Putamen (tissue), 1 donor: ENCODE measurements at places on chromosomes 1 and 21.

GRCh38 chr1:21775550-21775914, 7.4 kb downstream of the USP48 start:
- peak; percentile 49 for DNase-seq

GRCh38 chr21:38460171-38460742, 38.0 kb downstream of the ERG start:
- no peak for DNase-seq

- no peak for DNase-seq
Measured at GRCh38 chr1:26694638-26695355, 1.0 kb upstream of the ARID1A start.

- DNase-seq, result peak; percentile 5
Measured at GRCh38 chr1:71019233-71019969, 28.2 kb downstream of the PTGER3 start.

- no peak for DNase-seq
Measured at GRCh38 chr1:196462086-196462485, 146.2 kb downstream of the KCNT2 start.

GRCh38 chr21:41480086-41480690, 27.8 kb downstream of the TMPRSS2 start:
- no peak for DNase-seq

DNA sequence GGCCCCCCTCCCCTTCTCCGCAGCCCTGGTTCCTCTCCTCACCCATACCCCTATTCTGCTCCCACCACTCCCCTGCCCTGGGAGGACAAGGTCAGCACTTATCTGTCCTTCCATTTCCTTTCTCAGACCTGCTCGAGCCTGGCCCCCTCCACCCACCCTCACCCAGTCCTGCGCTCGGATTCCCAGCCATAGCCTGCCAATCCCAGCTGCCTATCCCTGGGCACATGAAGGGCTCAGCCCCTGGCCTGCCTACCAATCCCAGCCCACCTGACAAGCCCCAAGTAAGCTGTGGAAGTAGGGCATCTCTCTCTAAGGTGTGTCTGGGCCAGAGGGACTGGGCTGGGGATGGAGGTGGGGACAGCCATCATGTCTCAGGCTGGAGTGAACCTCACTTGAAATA, 5.4 kb downstream of the BLACAT1 start:
- no peak for DNase-seq

DNA sequence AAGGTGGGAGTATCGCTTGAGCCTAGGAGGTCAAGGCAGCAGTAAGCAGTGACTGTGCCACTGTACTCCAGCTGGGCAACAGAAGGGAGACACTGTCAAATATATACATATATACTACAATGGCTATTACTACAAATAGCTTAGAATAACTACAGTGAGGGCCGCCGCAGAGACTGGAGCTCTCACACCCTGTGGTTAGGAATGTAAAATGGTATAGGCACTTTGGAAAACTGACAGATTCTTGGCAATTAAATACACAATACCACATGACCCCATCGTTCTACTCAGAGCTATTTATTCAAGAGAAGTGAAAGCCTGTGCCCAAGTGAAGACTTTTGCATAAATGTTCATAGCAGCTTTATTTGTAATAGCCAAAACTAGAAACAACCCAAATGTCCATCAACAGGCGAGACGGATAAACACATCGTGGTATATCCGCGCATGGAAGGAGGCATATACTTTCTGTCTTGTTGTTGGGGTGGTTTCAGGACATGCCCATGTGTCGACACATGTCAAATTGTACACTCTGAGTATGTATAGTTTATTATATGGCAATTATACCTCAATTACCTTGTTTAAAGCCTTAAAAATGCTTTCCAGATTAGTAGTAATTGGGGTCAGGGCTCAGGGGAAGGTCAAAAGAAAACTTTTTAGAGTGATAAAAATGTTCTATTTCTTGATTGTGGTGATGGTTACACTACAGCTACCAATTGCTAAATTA, 123.4 kb downstream of the RIPK4 start:
- DNase-seq, result no peak

GRCh38 chr1:1274931-1275431, 1.3 kb upstream of the UBE2J2 start:
- DNase-seq, result no peak

DNA sequence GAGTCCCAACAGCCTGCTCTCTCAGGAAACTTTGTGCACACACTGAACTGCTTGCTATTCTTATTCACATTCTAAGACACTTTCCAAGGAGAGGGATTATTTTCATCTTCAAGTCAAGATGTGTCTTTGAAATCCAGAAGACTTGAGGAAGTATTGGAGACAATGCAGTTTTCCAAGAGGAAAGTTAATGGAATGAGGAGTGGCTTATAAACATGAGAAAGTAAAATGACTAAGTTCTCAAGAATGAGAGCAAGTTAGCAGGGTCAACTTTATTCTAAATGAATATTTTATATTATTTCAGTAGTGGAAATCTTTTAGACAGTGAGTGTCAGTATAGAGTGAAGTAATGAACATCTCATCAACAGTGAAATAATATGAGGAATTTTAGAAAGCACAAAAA, 1239.3 kb downstream of the MRPL39 start:
- no peak for DNase-seq

GRCh38 chr1:82837766-82838465, 1037.2 kb downstream of the ADGRL2 start:
- DNase-seq, result no peak

DNA sequence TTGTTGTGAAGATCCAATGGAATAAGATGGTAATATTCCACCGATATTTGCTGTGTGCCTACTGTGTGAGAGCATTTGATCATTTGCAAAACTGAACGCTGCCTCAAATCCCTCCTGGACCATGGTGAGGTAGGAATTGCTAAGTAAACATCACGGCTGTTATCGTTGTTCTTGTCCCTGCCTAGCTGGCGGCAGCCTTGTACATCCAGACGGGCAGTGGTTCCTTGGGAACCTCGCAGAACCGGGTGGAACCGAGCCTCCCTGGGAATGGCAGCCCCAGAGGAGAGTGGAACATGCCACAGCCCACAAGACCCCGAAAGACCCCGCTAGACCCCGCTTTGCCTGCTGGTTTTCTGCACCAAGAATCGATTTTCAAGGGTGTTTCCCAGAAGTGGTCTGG, 60.9 kb downstream of the TAS1R2 start:
- no peak for DNase-seq

GRCh38 chr1:185670187-185670627, 64.0 kb upstream of the HMCN1 start:
- DNase-seq, result no peak

DNA sequence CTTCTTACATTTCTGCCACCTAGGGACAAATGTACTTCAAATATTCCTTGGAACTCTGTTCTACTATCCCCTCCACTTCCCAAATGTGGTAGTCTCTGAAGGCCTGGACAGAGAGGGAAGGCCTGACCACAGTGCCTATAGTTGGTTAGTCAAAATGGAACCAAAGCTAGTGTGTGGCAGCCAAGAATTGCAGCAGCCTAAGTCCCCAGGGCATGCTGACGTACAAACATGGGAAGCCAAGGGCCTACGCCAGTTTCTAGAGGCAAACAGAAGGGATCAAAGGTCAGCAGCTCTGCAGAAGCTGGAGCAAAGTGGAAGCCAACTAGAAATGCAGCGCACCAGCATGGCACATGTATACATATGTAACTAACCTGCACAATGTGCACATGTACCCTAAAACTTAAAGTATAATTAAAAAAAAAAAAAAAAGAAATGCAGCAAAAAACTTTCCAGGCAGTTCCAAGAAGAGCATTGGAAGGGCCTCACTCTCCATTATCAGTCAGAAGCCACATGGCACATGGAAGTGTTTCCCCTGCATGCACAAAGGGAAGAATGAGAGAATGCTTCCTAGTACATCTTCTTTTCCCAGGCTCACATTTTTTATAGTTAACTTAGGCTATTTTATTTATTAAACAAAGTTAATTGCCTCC, 39.4 kb upstream of the GADD45A start:
- DNase-seq, result no peak

GRCh38 chr21:27371975-27372331, 405.1 kb upstream of the ADAMTS5 start:
- DNase-seq, result no peak

DNA sequence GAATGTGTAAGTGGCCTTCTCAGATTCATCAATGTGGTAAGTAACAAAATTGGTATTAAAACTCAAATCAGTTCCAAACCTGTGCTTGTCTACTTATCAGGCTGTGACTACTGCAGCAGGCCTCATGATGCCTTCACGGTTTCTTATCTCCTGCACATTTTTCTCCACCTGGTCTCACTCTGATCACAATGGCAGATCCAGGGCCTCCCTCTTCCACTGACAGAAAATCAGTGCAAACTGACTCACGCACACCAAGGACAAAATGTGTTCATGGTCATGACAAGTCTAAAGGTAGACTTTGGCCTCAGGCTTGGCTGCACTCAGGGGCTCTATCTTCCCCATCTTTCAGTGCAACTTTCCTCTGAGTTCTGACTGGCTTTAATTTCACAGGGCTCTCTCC, 56.7 kb upstream of the ATP1A1 start:
- no peak for DNase-seq

GRCh38 chr1:112991402-112992120, 35.6 kb upstream of the SLC16A1 start:
- no peak for DNase-seq

DNA sequence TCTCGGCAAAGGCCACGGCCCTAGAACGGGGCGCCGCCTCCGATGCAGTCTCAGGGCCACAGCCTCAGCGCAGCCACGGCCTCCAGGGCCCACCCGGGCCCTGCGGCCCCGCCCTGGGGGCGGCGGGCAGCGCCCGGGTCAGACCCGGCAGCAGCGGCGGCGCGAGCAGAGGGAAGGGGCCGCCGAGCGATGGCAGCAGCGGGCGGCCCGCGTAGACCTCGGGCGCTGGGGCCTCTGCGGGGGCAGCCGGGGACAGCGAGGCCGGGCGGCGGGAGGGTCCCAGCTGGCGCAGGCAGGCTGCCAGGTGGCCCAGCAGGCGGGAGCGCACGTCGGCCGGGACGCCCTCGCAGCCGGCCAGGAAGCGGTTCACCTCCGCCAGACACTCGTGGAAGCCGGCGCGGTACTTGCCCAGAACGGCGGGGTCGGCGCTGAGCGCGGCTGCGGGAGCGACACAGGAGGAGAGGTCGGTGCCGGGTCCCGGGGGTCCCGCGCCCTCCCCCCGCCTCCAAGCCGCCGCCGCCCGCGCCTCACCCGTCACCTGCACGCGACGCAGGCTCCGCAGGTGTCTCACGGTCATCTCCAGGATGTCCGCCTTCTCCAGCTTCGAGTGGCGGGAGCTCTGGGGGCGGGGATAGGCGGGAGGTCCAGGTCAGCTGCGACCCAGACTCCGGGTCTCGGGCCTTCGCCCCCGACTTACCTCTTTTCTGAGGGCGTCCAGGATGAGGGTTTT, 737 bp downstream of the HES4 start:
- DNase-seq, result no peak

- DNase-seq, result no peak
Measured at GRCh38 chr1:27303509-27303908, 18.5 kb upstream of the TMEM222 start.

GRCh38 chr1:182476625-182477024, 26.7 kb downstream of the RGSL1 start:
- DNase-seq, result no peak

DNA sequence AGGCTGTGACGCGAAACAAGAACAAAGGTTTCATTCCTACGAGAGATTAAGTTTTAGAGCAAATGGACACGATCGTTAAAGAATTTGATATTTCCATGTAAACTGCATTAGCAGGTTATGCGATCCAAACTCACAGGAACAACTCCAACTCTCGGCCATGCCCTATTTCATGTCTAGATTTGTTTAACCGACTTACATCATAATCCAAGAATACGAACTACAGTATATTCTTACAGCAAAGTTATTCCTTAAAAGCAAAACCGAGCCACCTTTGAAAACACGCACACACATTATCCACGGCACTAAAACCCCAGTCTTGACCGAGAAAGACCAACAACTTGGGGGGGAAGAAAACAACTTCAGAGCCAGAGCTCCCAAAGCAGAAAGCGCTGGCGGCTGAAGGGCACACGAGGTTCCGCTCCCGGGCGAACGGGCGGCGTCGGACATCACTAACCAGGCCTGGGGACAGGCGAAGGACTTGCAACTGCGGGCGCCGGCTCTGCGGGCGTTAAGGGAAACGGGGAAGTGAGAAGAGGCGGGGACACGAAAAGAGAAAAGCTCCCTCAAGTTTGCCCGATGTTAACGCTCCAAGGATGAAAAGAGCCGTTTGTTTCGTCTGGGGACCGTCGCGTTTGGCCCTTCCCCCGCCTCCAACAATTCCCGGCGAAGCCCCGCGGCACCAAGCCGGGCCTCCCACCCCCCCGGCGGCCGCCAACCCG, 690 bp downstream of the B3GALNT2 start:
- peak; percentile 62 for DNase-seq

DNA sequence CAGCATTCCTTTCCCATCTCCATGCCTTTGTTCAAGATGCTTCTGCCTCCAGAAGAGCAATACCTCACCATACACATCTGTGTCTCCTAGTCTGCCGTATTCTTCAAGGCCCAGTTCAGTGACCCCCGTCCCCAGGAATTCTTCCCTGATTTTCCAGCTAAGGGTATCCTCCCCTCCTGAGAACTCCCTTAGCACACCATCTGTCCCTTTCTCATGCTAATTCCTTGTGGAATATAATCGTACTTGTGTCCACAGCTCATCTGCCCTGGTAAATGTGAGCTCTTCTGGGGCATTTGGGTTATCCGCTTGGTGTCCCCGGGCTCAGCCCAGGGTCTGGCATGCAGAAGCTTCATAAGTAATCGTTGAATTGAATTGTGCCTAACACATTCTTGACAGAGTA, 40.9 kb downstream of the BEND5 start:
- DNase-seq, result no peak

DNA sequence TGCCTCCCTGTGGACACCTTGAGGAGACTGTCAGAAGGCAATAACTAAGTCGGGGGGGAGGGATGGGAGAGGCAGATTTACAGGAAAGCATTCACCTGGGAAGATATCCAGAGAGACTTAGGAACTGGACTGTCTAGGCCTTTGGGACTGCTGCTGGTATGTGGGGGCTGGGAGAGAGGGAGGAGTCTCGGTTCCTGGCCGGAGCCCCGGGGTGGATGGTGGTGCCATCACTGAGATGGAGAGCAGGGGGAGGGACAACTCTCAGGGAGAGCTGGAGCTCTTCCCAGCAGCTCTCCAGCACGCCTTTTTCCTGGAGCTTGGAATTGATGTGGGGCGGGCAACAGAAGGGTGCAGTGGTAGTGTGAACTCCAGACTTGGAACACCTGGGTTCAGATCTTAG, 22.1 kb downstream of the PTPRF start:
- DNase-seq, result peak; percentile 90

DNA sequence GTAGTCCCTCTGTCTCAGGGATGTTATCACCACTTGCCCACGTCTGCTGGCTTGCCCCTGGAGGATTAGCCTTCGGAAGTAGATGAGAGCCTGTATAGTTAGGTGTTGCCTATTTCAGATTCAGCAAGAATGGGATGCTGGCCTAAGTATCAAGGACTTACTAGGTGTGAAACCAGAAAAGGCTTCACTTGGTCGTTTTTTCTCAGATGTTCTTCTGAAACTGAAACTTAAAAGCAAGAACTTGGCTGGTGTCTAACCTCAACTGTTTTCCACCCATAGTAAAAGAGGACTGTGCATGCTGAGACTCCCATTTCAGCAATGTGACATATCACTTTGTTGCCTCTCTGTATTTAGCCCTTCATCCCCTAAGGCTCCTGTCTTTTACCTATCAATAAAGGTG, 67.0 kb upstream of the LRRC53 start:
- DNase-seq, result no peak
